ENCODE measurements at places on chromosomes 4 and X.
A peak's percentile ranks its signal among the peaks of the same experiment; 100 is the strongest.

DNA sequence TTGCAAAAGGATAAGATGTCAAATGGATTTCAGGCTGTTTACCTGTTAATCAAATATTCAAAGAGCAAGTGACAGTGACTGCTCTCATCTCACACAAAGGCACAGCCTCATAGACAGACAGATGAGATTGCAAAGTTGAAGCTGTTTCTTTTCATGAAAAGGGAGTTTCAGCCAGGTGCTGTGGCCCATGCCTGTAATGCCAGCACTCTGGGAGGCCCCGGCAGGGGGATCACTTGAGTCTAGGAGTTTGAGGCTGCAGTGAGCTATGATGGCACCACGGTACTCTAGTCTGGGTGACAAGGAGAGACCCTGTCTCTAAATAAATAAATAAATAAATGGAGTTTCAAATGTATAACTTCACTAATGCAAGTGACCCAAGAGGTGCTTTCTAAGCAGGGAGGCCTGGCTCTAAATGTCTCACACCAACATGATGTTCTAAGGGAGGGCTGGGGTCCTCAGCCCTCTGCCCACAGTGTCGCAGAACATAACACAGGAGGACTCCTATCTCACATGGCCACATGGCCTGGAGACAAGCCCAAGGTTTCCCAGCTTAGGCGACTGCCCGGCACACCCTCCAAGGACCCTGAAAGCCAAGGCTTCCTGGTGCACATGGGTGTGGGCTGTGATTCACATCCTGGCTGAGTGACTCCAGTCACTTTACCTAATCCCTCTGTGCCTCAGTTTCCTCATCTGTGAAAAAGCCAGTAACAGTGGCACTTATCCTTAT lies 26.8 kb downstream of the PPP2R2C start:
- DNase-seq: no peak

GRCh38 chr4:32196950-32197688 lies 1477.0 kb downstream of the PCDH7 start:
- DNase-seq: no peak

GRCh38 chrX:154357205-154357604 lies 17.2 kb downstream of the FLNA start:
- no peak for DNase-seq

GRCh38 chr4:159052315-159052714 lies 50.6 kb upstream of the RAPGEF2 start:
- DNase-seq: no peak

DNA sequence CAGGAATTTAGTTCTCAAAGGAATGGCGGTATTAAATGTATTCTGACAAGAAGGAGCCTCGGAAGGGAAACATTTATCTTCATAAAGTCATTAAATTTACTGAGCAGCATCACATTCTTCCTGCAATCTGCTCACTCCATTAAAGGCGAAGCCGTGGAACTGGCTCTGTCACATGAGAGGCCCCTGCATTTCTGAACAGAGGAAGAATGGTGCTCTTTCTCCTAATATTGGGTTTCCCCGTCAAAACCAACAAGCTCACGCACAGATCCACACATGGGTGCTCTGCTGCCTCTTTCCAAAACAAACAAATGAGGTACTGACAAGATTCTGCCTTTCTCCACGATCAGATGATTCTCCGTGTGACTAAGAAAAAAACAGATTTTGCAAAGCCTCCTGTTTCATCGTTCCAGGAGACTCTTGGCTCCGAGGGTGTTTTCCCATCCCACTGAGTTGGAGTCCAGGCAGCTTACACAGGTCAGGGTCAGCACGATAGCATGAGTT lies 191.2 kb downstream of the IDS start:
- no peak for DNase-seq

GRCh38 chr4:114025176-114025777 lies 45.8 kb upstream of the ARSJ start:
- no peak for DNase-seq

GRCh38 chr4:68299492-68300457 lies 50.1 kb downstream of the YTHDC1 start:
- DNase-seq: peak; percentile 9

DNA sequence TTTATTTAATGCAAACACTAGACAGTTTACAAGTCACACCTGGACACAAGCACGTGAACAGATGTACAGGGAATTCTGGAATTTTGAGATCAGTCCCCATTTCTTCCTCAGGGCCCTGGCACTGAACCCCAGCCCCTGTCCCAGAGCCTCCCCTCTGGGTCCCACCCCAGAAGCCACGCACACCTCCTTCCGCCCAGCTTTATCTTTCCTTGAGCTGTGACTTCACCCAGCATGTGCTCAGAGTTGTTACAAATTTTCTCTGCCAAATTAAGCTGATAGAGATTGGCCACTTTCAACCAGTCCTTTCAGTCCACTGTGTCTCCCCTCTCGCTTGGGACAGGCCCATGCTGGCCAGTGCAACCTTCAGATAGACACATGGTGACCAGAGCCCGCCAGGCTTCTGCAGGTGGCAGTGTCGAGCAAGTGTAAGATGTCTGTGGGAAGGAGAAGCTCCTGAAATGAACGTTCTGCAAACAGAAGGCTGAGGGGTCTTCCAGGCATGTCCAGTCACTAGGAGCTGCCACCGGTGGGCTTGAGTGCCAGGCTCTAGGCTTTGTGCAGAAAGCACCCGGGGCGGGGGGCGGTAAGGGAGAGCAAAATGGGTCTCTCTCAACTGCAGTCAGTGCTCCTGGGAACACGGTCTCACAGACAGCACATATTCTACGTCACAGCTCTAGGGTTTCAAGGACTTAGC lies 73.3 kb downstream of the MTMR1 start:
- no peak for DNase-seq

DNA sequence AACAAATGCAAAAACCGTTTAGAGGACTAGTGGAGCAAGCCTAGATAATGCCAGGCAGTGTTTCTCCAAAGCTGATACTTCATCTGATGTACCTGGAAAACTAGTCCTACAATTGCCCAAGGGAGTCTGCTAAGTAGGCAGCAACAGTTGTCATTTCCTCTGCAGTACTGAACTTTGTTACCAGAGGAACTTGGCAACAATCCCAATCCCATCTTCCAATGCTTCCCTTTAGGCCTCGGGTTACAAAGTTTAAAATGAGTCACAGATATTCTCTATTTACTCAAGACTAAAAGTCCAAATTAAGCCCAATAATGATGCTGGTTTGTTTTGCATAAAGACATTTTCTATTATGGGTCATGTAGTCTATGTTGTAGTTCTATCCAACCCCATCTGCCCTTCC lies 120.0 kb upstream of the GLRA2 start:
- no peak for DNase-seq

- no peak for DNase-seq
Observed at GRCh38 chr4:141132072-141132708, 1.1 kb downstream of the RNF150 start.

GRCh38 chr4:184648313-184649025 lies 778 bp downstream of the CASP3 start:
- DNase-seq: peak; percentile 25

DNA sequence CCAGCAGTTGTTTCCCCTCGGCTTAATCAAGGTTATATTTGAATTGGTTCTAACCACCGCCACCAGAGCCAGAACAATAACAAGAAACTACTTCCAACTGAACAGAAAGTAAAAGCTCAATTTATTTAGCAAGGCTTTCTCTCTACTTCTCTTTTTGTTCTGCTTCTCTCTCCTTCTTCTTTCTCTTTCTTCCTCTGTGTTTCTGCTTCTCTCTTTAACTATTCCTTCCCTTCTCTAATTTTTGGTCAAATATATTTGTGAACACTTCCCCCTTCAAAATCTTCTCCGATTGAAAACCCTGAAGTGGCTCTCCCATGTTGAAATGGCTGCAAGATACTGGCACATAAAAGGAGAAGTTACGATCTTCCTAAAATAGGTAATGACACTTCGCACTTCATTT lies 1195.9 kb upstream of the PRKX start:
- no peak for DNase-seq

- no peak for DNase-seq
Observed at GRCh38 chrX:10101269-10101668, 55.5 kb upstream of the CLCN4 start.

DNA sequence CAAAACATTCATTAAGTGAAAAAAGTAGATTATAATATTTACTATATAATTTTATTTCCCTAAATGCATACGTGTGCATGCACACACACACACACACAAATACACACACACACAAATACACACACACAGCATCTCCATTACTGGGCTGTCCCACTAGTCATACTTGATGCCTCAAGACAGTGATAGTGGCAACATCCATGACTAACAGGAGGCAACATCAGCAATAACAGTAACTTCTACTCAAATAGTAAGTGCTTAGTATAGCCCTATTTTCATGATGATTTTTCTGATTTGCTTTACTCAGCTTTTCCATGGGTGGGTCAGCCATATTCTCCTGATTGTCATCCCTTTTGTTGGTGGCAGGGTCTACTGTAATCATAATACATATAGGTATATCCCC lies 325.9 kb upstream of the TEX13C start:
- no peak for DNase-seq

- no peak for DNase-seq
Observed at GRCh38 chrX:17591741-17592110, 145.6 kb upstream of the SCML1 start.

DNA sequence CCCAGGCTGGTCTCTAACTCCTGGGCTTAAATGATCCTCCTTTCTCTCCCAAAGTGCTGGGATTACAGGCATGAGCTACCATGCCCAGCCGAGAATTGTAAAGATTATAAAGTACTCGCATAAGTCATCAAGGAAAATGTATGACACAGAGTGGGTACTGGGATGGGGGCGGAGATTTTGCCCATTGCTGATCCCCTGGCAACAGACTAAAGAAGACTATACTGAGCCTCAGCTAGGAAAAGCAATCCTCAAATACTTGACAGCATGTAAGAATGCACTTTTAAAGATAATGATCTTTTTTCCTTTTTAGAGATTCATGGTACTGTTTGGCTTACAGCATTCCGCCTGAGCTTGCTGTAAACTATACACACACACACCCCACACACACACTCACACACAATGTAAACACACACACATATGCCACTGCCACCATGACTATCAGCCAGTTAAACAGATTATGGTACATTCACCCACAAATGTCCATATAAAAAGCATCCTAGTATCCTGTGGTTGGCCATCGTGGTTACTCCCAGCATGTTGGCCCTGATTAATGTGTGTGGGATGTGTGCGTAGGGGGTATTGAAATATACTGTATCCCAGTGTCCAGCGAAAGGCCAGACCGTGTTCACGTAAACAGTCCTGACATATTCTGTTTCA lies 113.0 kb downstream of the AMELX start:
- no peak for DNase-seq

GRCh38 chr4:47661741-47662140 lies 176.1 kb downstream of the CORIN start:
- no peak for DNase-seq

DNA sequence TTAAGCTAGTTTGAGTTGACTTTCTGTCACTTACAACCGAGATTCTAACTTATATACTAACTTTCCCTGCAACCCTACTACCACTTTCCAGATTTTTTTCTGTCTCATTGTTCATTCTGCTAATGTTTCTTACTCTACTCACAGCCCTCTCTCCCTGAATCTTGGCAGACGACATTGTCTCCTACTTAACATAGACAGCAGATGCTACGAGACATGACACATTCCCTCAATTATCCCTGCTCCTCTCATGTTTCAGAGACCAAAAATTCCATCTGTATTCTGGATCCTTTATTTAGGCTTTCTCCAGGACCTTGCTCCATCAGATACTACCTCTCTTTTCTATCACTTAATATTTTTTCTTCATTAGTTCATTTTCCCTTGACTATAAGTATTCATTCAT lies 379.1 kb upstream of the TEX13C start:
- no peak for DNase-seq

All from stimulated activated CD4-positive, alpha-beta T cell treated with anti-CD3 and anti-CD28 coated beads, Interleukin-15, amount 100 ng/mL, for 48 hours (primary cell).